ENCODE measurements at places on chromosomes 1 and 21.
A peak's percentile ranks its signal among the peaks of the same experiment; 100 is the strongest.

GRCh38 chr1:43034195-43034658, 75.6 kb upstream of the SLC2A1 start:
- DNase-seq: no peak

DNA sequence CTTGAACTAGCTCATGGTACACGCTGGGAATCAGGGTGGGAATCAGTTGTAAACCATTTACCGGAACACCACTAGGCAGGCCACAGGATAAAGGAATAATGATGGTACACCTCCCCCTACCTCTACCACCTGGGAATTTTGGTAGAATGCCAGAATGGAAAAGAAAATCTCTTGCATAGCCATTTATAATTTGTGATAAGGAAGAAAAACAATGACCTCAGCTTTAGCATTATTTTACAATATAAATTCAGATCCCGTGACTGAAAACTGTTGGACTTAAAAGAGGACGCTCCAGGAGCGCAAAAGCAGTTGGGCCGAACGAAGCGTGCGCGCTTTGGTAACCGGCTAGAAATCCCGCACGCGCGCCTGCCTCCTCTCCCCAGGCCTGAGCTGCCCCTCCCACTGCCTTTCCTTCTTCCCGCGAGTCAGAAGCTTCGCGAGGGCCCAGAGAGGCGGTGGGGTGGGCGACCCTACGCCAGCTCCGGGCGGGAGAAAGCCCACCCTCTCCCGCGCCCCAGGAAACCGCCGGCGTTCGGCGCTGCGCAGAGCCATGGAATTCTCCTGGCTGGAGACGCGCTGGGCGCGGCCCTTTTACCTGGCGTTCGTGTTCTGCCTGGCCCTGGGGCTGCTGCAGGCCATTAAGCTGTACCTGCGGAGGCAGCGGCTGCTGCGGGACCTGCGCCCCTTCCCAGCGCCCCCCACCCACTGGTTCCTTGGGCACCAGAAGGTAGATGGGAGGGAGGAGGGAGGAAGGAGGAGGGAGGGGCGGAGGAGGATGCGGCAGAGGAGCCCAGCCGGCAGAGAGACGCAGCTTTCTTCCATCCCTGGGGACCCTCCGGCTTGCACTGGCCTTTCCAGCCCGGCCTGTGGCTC, at the start of gene CYP4X1:
Gene CYP4X1, plus strand, starts transcription at position 402 of the 873 bp plus-strand sequence. Its CDS starts 149 bp downstream, at position 551.
- no peak for DNase-seq

DNA sequence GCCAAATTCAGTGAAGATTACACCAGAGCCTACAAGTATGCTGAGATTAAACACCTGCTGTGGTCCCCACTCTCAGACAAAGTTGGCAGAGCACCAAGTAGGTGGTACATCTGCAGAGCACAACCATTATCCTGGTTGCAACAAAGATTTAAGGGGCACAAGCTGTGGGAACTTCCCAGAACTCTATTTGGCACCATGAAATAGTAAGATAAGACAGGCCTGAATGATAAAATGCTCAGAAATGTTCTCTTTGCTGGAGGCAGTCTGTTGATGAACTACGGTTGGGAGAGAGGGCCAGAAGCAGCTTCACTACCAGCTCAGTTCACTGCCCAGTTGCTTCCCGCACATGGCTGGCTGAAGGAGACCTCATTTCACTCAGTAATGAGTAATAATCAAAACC, 19.9 kb downstream of the RPL5 start:
- DNase-seq: no peak

- DNase-seq: no peak
Measured at GRCh38 chr1:13892671-13893325, 192.8 kb downstream of the PRDM2 start.

DNA sequence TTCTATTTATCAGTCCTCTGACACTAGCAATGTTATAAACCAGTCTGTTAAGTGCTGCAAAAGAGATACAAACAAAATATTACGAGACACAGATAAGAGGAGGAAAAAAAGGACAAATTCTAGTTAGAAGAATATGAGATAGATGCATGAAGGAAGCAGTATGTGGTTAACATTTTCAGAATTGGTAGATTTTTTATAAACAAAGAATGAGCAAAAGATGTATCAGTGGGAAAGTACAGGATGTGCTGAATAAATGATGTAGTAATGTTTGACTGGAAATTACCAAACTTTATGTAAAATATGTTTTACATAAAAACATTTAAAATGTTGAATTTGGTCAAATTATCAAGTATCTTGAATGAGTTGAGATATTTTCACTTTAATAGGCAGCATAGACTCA, 574.2 kb downstream of the NUF2 start:
- DNase-seq: no peak

GRCh38 chr1:108747171-108747850, 837 bp downstream of the STXBP3 start:
- peak; percentile 57 for DNase-seq

DNA sequence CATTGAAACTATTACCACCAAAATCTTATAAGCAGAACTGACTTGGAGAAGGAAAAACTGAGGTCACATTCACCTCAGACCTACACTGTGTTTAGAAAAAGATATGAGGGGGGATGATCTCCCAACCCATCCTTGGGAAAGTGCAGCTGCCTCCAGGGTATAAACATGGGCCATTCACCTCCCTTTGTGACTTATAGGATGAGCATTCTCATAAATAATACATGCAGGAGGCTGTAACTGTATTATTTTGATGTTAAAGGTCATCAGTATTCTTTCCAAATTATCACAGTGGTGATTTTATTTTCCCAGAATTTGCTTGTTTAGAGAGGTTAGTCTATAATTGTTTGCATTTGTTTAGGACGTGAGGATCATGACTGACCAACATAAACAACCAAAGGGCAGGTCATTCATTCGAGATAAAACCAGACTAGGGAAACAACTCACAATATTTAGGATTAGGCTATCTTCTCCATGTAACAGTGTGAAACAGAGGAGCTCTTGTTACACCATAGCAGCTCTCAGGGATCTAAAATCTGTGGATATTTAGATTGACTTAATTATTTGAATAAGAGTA, 109.2 kb upstream of the NR5A2 start:
- DNase-seq: no peak

DNA sequence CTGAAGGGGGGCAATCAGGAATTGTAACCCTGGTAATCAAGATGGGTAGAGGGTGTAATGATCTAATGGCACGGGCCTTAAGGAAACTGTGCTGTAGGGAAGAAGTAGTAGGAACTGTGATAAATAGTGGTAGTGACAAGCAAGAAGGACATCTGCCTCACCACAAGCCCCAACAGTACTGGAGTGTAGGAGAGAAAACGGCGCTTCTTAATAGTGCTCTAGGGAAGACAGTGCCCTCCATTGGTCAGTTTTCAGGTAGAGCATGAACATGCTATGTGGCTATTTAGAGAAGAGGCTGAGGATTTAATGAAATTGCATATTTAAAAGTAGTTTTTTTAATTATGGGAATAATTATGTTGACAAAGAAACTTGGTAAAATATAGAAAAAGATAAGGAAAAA, 32.2 kb downstream of the SLC30A7 start:
- DNase-seq: no peak

DNA sequence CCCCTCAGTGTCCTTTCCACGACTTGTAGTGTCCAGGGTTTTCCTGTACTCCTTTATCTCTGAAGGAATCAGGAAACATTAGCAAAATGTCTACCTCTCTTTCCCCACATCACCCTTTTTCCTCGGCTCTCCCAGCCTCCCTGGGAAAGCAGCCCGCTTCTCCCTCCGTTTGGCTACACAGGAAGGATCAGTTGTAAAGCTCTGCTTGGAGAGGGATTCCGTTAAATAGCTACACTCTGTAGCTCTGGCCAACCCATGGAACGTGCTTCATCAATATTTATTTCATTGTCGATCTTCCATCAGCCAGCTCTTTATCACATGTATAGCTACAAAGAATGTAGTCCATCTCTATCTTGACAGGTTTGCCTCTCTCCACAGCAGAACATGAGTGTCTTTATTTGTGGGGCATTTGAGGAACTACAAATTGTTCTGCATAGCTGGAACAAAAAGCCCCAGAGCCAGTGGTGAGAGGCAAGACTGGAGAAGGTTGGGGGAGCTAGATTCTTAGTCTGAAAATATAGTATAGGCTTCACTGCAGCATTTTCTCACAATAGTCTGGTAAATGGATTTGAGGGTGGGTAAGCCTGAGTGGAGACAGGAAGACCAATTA, 191.8 kb downstream of the SLC35F3 start:
- no peak for DNase-seq

DNA sequence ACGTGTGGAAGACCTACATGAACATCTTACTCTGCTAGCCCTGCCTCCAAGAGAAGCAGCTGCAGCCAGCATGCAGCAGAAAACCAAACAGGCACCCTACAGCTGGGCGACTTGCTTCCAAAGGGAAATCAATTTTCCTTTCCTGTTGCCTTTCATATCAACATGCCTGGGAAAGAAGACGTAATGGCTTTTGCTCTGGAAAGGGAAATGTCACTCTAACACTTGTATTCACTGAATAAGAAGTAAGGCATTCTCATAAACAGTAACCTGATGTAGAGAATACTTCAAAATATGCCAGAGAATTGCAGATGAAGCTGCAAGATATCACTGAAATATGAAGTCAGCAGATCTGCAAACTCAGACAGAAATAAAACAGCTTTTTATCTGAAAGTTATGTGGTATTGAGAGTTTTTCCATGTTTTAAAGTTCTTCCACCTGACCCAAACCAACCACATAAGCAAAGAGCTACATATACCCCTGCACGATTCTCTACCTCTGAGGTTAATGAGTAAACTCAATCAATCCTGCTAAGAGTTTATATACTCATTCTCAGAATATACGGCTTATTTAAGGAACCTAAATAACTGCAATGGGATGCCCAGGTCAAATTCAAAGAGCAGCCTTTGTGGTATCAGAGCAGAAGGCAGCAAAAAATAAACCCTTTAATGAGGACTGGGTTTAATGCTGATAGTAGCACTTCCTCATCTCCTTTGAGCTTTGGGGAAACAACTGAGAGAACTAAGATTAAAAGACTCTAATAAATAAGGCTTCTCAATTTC, 150.9 kb downstream of the RERE start:
- DNase-seq: no peak

DNA sequence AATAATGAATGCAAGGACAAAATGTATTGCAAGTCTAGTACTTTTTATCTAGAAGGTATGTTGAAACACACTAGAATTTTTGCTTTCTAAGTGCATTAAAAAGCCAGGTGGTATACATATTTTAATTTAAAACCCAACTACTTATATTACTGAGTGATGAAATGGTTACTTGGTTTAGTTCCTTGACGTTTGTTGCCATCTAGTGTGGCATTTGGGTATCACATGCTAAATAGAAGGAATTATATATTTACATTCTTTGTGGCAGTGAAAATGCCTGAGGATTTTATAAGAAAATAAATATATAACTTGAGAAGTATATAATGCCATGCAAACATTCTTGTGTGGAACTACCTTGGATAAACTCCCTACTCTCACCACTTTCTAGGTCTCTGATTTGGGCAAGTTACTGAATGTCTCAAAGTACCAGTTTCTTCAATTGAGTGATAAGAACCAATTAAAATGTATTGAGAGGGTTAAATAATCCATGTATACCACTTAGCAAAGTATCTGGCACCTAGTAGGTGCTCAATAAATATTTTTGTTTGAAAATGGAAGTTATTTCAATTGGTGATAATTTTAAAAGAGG, 69.6 kb downstream of the SDCCAG8 start:
- DNase-seq: no peak

- DNase-seq: no peak
Measured at GRCh38 chr1:31807273-31808048, 8.4 kb downstream of the SPOCD1 start.

GRCh38 chr1:15837931-15838330, 9.6 kb upstream of the SPEN start:
- DNase-seq: no peak

- DNase-seq: no peak
Measured at GRCh38 chr1:177185209-177185608, 14.5 kb downstream of the BRINP2 start.

DNA sequence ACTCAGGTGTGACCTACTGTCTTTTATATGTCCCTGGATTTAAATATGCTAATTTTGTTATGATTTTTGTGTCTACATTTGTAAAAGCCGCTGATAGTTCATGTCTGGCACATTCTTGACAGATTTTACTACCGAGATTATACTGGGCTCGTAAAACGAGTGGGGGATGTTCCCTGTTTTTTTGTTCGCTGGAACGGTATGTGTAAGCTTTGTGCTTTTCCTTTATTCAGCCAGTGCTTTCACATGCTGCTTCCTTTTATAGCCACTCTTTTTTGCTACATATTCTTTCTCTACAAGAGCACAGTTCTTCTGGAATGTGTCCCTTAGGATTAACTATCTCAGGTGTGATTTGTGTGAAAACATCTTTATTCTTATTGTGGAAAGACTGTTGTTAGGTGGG, 46.6 kb downstream of the ADARB1 start:
- DNase-seq: no peak

DNA sequence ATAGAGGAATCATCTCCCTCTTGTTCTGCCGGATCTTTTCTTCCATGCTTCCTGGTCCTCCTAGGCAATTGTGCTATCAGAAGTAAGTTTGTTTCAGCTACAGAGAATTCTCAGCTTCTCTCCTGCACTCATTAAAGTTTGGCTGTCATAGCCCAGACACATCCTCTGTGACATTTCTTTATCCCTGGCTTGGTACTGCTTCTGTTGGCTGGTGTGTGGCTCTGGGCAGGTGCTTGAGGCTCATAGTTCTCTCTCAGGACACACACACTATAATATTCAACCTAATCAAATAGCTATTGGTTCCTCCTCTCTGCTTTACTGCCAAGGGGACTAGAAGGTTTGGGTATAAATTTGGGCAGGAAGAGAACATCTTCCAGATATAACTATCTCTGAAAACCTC, 172.1 kb downstream of the ROR1 start:
- DNase-seq: no peak

DNA sequence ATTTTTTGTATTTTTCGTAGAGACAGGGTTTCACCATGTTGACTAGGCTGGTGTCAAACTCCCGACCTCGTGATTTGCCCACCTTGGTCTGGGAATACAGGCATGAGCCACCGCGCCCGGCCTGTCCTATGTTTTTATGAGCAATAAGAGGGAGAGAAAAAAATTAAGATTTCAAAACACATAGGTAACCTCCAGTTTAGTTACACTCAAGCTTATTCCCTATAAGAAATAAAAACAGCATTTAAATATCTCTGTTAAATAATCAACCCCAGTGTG, 7.1 kb downstream of the RSBN1 start:
- no peak for DNase-seq

- DNase-seq: no peak
Measured at GRCh38 chr21:37550618-37551330, 184.2 kb downstream of the DYRK1A start.

Measured in omental fat pad (tissue), 4 donors.